ENCODE measurements at places on chromosomes 16 and 17.
A peak's percentile ranks its signal among the peaks of the same experiment; 100 is the strongest.

DNA sequence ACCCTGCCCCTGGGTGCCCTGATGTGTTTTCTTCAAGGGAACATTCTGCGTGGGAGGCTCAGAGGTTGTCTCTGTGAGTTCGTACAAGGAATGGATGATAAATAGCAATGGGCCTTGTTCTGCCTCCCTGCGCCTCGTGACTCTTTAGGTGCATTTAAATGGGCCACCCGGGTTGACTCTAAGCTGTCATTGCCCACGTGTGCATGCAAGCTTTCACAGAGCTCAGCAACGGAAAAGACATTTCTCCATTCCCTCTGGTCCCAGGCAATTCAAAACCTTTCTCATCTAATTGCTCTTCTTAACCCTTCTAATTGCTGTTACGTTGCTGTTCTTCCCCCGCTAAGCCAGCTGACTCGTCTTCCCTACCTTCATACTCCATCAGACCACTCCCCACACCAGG, 71.5 kb upstream of the SDK2 start:
- no peak for DNase-seq
- H3K27ac ChIP-seq = no peak overlapping the region
- H3K36me3 ChIP-seq = no peaks in the 10 kb centered on the region
- no peak overlapping the region for H3K4me3 ChIP-seq
- H3K4me1 ChIP-seq = no peaks in the 10 kb centered on the region

DNA sequence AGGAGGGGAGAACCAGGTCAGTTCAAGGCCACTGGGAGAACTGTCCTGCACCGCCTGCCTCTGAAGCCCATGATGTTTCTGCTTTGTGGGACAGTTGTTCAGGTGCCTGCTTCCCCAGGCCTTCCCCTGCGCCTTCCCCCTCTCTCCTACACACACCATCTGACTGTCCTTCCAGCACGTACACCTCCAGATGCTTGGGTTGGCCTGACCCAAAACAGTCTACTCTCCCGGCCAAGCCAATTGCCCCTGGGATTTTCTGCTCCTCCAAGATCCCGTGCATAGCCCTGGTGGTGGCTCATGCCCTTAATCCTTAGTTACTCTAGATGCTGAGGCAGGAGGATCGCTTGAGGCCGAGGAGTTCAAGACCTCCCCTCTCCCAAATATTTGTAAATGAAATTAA, 684 bp upstream of the RSAD1 start:
- no peak overlapping the region for H3K27ac ChIP-seq
- H3K27me3 ChIP-seq = no peaks in the 10 kb centered on the region
- peak overlapping the region; percentile 81 for H3K4me3 ChIP-seq

GRCh38 chr17:30928584-30928983, 6.8 kb downstream of the ADAP2 start:
- DNase-seq = no peak
- 0 out of 2 replicates have a peak, but pooled peaks cover 7% of the 10 kb centered on the region for H3K4me1 ChIP-seq
- no peaks in the 10 kb centered on the region for H3K36me3 ChIP-seq
- no peak overlapping the region for H3K4me3 ChIP-seq

- H3K36me3 ChIP-seq = no peaks in the 10 kb centered on the region
- peak; percentile 57 for DNase-seq
- peak overlapping the region; percentile 57 for H3K4me3 ChIP-seq
- no peaks in the 10 kb centered on the region for H3K27me3 ChIP-seq
- no peak overlapping the region for H3K27ac ChIP-seq
Measured at GRCh38 chr17:31008374-31009041, 37.7 kb downstream of the RNF135 start.

- no peaks in the 10 kb centered on the region for H3K36me3 ChIP-seq
- peaks cover 11% of the 10 kb centered on the region for H3K27me3 ChIP-seq
- no peaks in the 10 kb centered on the region for H3K4me1 ChIP-seq
- no peak overlapping the region for H3K27ac ChIP-seq
- H3K4me3 ChIP-seq = peak overlapping the region; percentile 75
- DNase-seq = no peak
Measured at GRCh38 chr17:3049705-3050295, 13.6 kb downstream of the OR1D5 start.
